ENCODE measurements at places on chromosomes 3 and 15.

GRCh38 chr15:101201411-101202174, 50.3 kb downstream of the CHSY1 start:
- DNase-seq = no peak

DNA sequence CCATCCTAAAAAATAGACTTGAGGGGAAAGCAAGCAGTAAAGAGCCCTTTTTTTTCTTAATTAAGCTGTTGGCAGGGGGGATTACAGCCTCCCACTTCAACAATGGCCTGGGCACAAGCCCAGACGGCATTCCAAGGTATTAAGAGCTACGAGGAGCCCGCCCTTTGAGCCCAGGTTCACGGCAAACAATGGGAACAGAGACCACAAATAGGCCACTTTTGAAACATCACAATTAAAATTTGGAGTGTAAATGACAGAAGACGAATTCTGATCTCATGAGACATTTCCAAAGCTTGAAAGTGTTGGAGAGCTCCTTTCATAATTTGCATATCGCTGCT, 8.9 kb downstream of the CHSY1 start:
- no peak for DNase-seq

DNA sequence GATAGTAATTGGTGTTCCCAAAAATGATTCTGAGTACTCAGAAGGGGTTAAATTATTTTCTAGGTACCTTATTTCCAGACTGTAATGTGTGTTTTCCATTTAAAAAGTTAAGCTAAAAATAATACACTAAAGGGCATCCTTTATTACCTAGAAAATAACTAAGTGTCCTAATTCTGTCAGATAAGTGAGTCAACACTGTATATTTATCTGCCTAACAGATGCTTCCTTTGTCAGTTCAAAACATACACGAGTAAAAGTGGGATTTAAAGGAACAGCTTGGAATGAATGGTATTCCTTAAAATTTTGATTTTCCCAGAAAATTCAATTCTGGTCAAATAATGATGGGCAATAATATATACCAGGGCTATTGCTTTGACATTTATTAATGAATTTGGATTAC, 78.3 kb downstream of the ADAMTSL3 start:
- DNase-seq = no peak

DNA sequence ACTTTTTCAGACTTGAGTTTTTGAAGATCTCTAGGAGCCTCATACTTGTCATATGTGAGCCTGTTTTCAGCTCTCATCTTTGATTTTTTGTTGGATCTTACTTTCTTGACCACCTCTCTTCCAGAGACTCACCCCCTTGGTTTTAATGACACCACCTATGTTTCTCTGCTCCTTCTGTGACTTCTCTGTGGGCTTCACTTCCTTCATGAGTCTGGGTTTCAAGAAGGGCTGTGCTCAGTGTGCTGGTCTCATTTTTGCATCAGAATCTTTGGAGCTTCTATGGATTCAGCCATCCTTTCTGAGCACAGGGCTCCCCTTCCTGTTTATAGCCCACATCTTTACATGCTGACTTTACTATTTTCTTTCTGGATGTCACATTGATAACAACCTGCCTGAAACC, 17.7 kb downstream of the PPM1L start:
- no peak for DNase-seq

DNA sequence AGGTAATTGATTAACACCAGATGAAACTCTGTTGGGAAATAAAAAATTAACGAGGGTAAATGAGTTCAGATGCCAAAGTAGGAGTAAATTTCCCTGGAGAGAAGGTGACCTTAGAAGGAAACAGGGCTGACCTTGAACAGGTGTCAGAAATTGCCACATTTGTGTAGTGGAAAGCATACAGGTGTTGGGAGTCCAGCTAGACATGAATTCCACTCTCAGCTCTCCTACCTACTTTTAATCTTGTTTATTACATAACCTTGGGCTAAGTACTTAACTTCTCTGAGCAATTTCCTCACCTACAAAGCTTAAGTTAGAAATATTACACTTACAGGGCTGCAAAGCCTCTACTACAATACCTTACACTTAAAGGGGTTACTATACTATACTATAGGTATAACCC, 96.0 kb downstream of the ISL2 start:
- no peak for DNase-seq

Measured in NCI-H2029 treated with DMSO at 0.1 percent for 48 hours (cell line).